ENCODE measurements at places on chromosomes 11 and 22. TPM values are rescaled to one million over a fixed set of nuclear protein-coding genes. Genes with fewer than 3 reads are reported as not detected.
A peak's percentile ranks its signal among the peaks of the same experiment; 100 is the strongest.

DNA sequence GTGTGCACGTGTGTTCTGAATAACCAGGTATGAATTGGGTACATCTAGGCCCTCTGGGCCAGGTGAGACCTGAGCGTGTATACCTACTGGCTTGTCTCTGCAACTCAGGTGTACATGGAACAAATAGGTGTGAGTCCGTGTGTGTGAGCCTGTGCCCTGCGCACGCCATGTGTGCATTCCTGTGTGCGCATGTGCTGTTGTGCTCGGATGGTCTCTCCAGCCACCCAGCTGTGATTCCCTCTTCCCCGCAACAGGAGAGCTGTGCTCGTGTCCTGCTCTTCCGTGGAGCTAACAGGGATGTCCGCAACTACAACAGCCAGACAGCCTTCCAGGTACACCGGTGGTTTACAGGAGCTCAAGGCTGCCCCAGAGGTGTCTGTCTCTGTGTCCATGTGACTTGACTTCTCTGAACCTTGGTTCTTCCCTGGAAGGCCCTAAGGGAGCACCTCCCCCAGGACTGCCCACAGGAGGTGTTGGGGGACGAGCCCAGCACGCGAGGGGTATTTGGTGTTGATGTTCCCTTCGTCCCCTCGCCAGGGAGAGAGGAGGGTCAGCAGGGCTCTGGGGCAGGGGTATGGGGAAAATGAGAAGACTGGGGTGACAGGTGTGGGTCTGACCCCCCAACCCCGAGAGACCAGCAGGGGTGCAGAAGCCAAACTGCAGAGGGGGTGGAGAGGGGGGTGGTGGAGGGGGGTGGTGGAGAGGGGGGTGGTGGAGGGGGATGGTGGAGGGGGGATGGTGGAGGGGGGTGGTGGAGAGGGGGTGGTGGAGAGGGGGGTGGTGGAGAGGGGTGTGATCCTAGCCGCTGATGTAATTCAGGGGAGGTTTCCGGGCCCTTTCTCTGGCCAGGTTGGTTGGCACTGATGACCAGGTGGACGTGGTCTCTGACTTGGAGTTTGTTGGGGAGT lies 10.7 kb downstream of the SHANK3 start:
- no peak for DNase-seq
- no peak overlapping the region for H3K27ac ChIP-seq
- peaks cover 5% of the 10 kb centered on the region for H3K4me1 ChIP-seq
- H3K4me3 ChIP-seq = no peak overlapping the region
- H3K27me3 ChIP-seq = no peaks in the 10 kb centered on the region

GRCh38 chr11:32256466-32256865 lies 165.6 kb downstream of the RCN1 start:
- DNase-seq = no peak
- H3K4me1 ChIP-seq = peaks cover 9% of the 10 kb centered on the region
- H3K36me3 ChIP-seq = no peaks in the 10 kb centered on the region
- no peak overlapping the region for H3K4me3 ChIP-seq

- no peak overlapping the region for H3K4me3 ChIP-seq
- H3K27ac ChIP-seq = no peak overlapping the region
- H3K4me1 ChIP-seq = no peaks in the 10 kb centered on the region
- no peaks in the 10 kb centered on the region for H3K27me3 ChIP-seq
- no peak for DNase-seq
Measured at GRCh38 chr11:87425943-87426342, 388.2 kb downstream of the TMEM135 start.

DNA sequence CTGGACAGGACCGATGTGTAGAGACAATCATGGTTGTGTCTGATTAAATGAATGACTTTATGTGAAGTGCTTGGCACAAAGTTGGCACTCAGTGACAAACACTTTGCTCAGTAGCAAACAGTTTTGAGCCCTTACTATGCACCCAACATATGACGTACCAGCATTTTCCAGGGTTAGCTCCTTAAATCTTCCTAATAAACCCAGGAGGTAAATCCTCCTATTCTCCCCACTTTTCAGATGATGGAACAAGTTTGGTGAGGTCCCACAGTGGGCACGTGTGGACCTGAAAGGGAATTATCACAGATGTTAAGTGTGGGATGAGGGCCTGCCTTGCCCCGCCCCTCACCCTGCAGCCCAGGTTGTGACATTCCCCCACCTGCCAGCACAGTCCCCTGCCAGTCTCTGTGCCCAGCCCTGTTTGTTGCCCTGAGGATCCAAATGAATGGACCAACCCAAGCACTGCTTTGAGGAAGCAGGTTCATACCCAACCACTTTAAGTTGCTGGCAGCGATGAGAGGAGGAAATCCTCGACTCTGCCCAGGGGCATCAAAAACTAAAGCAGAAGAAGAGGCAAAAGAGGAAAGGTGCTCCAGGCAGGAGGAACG lies 6.6 kb upstream of the CARD10 start:
- DNase-seq = no peak
- H3K4me3 ChIP-seq = no peak overlapping the region
- no peaks in the 10 kb centered on the region for H3K36me3 ChIP-seq
- peaks cover 7% of the 10 kb centered on the region for H3K4me1 ChIP-seq
- no peak overlapping the region for H3K27ac ChIP-seq

DNA sequence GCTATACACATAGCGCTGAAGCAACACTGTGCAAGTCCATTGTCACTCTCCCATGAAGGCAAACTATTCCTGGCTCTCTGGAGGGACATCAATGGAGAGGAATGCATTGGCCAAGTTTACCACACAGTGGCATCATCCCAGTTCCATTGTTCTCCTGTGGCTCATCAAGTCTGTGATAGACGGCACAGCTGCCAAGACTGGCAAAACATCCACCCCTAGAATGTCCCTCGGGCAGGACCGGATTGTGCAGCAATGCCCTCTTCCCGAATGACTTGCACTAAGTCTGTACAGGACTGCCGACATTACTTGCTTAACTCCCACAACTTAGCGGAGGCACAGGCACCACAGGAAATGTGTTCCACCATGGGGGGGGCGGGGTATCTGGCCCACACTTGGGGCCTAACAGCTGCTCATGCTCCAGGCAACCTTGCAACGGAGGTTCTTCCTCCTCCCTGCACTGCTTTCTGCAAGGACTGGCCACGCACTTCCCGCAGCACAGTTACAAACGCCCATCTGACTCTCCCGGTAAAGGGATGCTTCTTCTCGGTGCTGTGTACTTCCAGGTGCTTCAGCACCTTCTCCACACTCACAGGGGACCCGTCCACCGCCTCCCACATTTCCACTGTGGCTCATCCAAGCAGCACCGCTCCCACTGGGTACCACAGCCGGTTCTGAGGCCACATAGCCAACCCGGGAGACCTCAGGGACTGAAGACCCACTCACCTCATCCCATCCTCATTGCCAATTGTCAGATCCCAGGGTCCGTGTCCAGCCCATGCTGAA lies 1309.6 kb upstream of the RAG2 start:
- H3K4me3 ChIP-seq = no peak overlapping the region
- H3K4me1 ChIP-seq = no peaks in the 10 kb centered on the region
- H3K27me3 ChIP-seq = no peaks in the 10 kb centered on the region
- no peak for DNase-seq
- H3K36me3 ChIP-seq = no peaks in the 10 kb centered on the region

GRCh38 chr11:85682330-85683305 lies 3.4 kb downstream of the CCDC89 start:
- no peak overlapping the region for H3K27ac ChIP-seq
- peaks cover 11% of the 10 kb centered on the region for H3K4me1 ChIP-seq
- no peaks in the 10 kb centered on the region for H3K36me3 ChIP-seq
- no peaks in the 10 kb centered on the region for H3K27me3 ChIP-seq
- H3K4me3 ChIP-seq = peak overlapping the region; percentile 64
- peak; percentile 58 for DNase-seq

- no peak for DNase-seq
- H3K4me3 ChIP-seq = no peak overlapping the region
- peaks cover 15% of the 10 kb centered on the region for H3K36me3 ChIP-seq
- H3K27me3 ChIP-seq = no peaks in the 10 kb centered on the region
- H3K27ac ChIP-seq = no peak overlapping the region
- H3K4me1 ChIP-seq = peaks cover 42% of the 10 kb centered on the region
Measured at GRCh38 chr22:43226377-43227238, 39.7 kb upstream of the TTLL12 start.

DNA sequence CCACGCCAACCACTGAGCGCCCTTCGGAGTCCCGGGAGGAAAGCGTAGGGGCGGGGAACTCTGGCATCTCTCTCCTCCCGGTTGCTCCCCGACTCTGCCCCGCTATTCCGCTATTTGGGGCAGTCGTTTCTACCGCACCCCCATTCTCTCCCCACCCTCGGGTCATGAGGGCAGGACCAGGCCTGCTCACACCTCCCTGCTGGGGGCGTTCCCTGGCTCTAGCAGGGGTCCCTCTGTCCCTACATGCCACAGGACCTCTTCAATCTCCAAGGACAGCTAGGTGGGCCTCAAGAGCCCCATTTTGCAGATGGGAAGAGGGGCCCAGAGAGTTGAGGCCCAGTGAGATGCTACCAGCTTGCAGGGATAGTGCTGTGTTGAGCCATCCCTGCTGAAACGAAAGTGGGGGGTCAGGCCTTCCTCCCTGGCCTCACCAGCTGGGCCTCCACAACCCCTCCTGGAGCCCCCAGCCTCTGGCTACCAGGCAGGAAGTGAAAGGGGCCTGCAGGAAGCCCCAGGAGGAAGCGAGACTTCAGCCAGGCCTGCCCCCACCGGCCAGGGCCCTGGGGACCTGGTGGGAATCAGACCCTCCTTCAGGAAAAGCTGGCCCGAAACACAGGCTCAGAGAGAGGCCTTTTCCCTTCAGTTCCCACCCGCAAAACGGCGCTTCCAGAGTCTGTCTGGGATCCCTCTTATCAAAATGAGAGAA lies 5.5 kb upstream of the SHISA8 start:
- no peak overlapping the region for H3K27ac ChIP-seq
- no peak for DNase-seq
- no peaks in the 10 kb centered on the region for H3K36me3 ChIP-seq

DNA sequence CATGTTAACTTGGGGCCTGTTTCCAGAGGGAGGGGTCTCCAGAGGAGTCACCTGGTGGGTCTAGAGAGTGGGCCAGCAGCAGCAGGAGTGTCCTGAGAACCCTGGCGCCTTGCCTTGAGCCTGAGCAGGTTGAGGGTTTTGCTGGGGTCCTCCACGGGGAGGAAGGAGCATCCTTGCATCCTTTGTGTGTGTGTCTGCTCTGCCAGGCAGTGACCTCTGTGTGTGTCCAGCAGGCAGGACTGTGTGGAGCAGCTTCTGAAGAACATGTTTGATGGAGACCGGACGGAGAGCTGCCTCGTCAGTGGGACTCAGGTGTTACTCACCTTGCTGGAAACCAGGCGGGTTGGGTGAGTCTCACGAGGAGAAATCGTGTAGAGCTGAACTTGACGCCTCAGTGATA lies 55.7 kb downstream of the SBF1 start:
- no peak for DNase-seq
- H3K27ac ChIP-seq = no peak overlapping the region
- no peak overlapping the region for H3K4me3 ChIP-seq
- no peaks in the 10 kb centered on the region for H3K27me3 ChIP-seq
- H3K36me3 ChIP-seq = peaks cover 93% of the 10 kb centered on the region
- H3K4me1 ChIP-seq = no peaks in the 10 kb centered on the region

DNA sequence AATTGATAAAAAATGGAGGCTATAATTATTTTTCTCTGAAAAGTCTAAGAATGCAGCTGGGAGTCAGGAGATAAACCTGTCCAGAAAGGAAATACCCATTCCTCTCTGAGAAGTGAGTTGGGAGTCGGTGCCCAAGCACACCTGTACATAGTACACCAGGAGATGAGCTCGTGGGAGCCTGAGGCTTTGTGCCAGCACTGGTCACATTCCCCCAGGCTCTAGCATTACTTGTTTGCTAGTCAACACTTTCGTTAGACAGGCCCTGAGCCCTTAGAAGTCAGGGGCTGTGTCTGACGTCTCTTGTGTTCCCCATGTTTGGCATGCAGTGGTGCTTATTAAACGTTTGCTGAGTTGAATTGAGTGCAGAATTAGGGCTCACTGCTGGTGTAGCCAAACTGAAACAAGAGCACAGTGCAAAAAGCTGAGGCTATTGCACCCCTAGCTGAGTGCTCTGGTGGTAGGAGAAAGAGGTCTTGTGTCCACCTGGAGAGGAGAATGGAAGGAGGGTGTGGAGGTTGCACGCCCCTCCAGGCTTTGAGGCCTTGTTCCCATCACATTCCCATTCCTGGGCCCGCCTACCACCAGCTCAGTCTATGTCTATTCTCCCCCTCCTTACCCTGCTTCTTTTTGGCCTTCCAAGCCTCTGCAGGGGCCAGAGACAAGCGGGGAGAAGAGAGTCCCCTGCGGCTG lies 6.8 kb downstream of the ROBO4 start:
- H3K27me3 ChIP-seq = no peaks in the 10 kb centered on the region
- no peak for DNase-seq
- no peak overlapping the region for H3K27ac ChIP-seq
- peaks cover 23% of the 10 kb centered on the region for H3K4me1 ChIP-seq

GRCh38 chr22:30196141-30196879 lies 50.2 kb downstream of the LIF start:
- no peaks in the 10 kb centered on the region for H3K27me3 ChIP-seq
- no peaks in the 10 kb centered on the region for H3K36me3 ChIP-seq
- no peak overlapping the region for H3K4me3 ChIP-seq

DNA sequence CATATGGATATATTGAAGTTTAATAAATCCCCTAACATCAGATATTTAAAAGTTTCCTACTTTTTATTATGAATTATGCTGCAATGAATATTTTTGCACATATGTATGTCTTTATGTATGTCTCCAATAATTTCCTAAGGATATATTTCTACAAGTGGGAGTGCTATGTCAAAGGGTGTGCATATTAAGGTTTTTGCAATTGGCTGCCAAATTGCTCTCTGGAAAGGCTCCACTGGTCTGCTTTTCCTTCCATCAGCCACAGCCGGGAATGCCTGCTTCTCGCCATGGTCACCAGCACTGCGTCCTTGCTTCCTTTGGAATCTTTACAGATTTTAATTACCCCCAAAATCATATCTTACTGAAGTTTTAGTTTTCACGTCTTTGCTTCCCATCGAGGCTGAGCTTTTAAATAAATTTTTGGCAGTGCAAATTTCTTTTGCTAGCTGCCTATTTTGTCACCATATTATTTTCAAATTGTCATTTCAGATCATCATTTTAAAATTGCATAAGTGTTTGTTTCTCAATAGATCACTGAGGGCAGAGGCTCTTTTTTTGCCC lies 221.7 kb downstream of the SNX19 start:
- H3K4me1 ChIP-seq = no peaks in the 10 kb centered on the region
- no peaks in the 10 kb centered on the region for H3K36me3 ChIP-seq
- no peak overlapping the region for H3K4me3 ChIP-seq
- H3K27me3 ChIP-seq = no peaks in the 10 kb centered on the region
- H3K27ac ChIP-seq = no peak overlapping the region
- DNase-seq = no peak

LIMK2 gene
- 30.0 TPM for polyA plus RNA-seq

RAG2 gene
- polyA plus RNA-seq = not detected

PIM3 gene
- 27.9 TPM for polyA plus RNA-seq

NAT10 gene
- 44.9 TPM for polyA plus RNA-seq

IL10RA gene
- polyA plus RNA-seq = 2.9 TPM

MICALL1 gene
- 50.1 TPM for polyA plus RNA-seq

HEPN1 gene
- 68.9 TPM for polyA plus RNA-seq

OR8D4 gene
- not detected for polyA plus RNA-seq

MMP7 gene
- 0.18 TPM for polyA plus RNA-seq

HMGXB4 gene
- polyA plus RNA-seq = 25.6 TPM

ASPHD2 gene
- 12.8 TPM for polyA plus RNA-seq

MS4A7 gene
- 4.9 TPM for polyA plus RNA-seq
